Activated naive CD4-positive, alpha-beta T cell treated with Interleukin-2 at 50 U/mL for 16 hours (primary cell): ENCODE measurements at places on chromosomes 12 and 14.

- DNase-seq, result no peak
Measured at GRCh38 chr12:20508359-20508758, 140.0 kb downstream of the PDE3A start.

DNA sequence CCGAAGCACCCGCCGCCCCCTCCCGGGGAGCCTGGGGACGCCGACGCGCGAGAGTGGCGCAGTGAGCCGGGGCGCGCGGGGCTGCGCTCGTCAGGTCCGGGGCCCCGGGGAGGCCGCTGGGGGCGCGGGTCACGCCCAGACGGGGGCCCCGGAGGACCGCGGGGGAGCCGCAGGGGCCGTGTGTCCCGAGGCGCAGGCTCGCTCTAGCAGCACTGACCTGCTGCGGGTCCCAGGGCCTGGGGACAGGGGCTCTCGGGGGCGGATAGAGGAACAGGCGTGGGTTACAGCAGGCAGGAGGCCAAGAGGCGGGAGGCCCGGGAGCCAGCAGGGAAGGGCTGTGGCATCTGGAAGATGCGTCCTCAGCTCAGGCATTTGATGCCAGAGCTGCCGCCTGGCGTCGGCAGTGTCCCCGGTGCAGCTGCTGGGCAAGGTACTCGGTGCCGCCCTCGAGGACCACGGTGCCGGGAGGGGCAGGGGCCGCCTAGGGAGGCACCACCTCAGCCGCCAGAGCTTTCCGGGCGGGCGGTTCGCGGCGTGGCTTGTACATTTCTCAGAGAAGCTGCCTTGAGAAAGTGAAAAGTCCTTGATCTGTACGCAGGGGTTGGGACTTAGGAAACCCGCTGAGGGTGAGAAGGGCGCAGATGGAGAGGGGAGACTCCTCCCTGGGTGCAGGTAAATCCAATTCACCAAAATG is 1.2 kb downstream of the WNT5B start:
- peak; percentile 21 for DNase-seq

GRCh38 chr12:106226884-106227640 is 20.8 kb downstream of the CKAP4 start:
- DNase-seq, result peak; percentile 14

DNA sequence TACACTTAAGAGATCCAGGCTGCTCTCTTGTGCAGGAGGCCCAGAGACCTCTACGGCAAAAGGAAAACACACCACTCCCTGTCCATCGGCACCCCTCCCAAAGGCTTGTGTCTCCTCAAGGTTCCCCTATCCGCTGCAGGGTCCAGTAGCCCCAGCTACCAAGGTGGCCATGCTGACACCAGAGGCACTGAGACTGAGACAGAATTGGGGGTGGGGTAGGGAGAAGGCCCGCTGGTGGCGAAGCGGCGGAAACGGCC is 590 bp downstream of the DDIT3 start:
- DNase-seq, result peak; percentile 32

DNA sequence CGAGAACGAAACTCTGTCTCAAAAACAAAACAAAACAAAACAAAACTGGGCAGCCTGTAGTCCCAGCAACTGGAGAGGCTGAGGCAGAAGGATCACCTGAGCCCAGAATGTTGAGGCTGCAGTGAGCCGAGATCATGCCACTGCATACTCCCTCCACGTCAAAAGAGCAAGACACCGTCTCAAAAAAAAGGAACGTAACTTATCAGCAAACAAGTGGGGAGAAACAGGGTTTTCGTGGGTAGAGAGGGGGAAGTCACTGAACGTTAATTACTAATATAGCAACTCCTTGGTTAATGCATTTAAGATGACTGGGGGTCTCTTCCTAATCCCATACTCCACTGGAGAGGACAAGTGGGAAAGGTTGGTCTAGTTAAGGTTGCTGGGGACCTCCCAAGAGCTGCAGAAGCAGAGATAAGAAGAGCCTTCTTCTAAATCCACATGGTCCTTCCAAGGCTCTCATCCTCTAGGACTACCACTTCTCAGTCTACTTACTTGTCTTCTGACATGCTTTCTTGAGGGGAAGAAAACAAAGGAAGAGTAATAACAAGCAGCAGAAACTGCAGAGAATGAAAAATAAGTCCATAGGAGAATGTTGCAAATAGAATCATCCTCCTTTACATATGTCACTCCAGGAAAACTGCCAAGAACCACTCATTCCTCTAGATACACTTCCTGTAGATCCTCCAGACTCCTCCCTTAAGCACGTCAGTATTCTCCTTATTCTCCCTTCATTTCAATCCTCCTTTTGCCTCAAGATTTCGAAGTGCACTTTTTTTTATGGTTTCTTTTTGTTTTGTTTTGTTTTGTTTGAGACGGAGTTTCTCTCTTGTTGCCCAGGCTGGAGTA is 5.8 kb downstream of the NUMB start:
- no peak for DNase-seq

- no peak for DNase-seq
Measured at GRCh38 chr12:119363037-119363436, 28.5 kb downstream of the CCDC60 start.

GRCh38 chr12:67018105-67018504 is 251.1 kb upstream of the CAND1 start:
- DNase-seq, result no peak

- DNase-seq, result no peak
Measured at GRCh38 chr14:100304825-100305323, 1.4 kb downstream of the SLC25A29 start.

- no peak for DNase-seq
Measured at GRCh38 chr14:73143003-73143402, 6.7 kb downstream of the PSEN1 start.
